ENCODE measurements at places on chromosomes 2 and 18. TPM values are rescaled to one million over a fixed set of nuclear protein-coding genes. Genes with fewer than 3 reads are reported as not detected.

The ST8SIA3 gene
- not detected for total RNA-seq

The ALPP gene
- total RNA-seq: not detected

DNA sequence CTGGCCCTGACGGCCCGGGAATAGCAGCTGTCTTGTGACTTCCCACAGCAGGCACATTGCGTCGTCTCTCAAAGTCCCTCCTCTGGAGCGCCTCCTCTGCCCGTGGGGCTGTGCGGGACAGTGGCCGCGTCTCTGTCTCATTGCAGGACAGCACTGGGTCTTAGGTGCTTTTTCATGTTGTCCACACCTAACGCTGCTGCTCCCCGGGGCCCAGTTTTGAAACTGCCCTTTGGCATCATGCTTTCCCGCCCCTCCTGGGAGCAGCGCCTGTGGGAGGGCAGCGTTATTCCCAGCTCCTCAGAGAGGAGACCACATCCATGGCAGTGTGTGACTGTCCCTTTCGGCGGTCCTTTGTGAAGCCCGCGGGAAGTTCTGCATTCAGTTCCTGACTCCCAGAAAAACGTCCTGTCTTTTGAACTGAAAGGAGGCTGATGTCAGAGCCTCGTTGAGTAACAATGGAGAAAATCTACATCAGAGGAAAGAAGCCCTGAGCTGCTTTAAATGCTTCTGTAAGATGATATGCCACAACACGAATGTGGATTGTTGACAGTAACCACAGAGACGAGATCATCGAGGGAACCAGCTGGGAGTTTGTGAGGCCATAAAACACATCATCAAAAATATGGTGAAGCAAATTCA, 226.0 kb downstream of the FAM210A start:
- no peak for DNase-seq

The MYO5B gene
- total RNA-seq: 1.2 TPM

- DNase-seq: no peak
Measured at GRCh38 chr2:1544478-1545069, 131.3 kb downstream of the TPO start.

The PSMA8 gene
- total RNA-seq: not detected
